Kidney capillary endothelial cell (primary cell): ENCODE measurements at places on chromosomes 1 and 21.

GRCh38 chr1:26848941-26849774, 13.8 kb upstream of the SFN start:
- no peak for DNase-seq

DNA sequence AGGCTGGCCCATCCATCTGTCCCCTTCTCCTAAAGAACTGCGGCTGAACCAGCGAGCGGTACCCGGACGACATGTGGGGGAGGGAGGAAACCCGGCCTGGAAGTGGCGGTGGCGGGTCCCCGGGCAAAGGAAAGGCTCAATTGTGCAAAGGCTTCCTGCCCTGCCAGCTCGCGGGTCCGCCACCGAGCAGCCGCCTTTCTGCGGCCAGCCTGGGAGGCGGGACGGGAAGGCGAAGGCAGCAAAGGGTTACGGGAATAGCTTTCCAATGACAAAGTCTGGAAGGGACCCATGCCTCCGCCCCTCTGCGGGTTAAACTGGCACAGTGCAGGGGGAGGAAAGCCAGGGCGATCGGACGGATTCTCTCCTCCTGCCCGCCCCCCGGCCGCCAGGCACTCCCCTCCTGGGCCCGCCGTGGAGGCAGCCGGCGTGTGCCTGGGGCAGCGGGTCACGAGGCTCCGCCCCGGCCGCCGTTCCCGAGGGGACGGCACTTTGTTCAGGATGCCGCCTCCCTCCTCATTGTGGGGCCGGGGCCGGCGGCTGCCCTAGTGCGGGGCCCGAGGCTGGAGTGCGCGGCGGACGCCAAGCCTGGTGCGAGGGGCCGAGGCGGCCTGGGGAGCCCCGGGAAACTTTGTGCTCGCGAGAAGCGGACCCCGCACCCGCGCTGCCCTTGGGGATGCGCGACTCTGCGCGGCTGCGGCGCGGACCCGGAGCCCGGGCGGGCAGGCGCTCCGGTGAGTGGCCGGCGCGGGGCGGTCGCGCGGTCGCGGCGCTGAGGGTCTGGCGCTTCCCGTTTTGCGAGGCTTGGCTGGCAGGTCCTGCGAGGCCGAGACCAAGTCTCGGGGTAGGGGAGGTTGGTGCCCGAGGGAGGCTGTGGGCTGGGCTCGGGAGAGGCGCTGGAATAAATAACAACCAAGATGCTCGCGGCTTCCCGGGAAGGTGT, at the start of gene NAV1:
NAV1 (plus strand) TSS at position 516 of the 940 bp plus-strand sequence. CDS start 83,758 bp downstream, outside the sequence.
- DNase-seq, result peak; percentile 92

DNA sequence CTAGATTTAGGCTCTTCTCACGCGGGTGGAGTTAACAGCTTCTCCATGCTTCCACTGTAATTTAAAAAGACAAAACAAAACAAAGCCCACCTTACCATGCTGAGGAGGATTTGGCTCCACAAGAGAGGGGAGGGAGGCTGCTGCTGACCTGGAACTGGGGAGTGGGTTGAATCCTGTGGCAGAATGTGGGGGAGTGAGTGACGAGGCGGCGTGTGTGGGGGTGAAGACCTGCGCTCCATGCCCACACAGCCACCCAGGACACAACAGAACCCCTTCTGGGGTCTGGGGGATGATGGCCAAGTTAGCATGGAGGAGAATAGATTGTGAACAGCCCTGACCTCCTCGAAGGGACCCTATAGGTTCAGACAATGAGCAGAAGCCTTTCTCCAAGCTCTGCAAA, 44.0 kb upstream of the LRRN2 start:
- DNase-seq, result no peak

GRCh38 chr1:65959896-65960567, 167.3 kb downstream of the PDE4B start:
- DNase-seq, result no peak

DNA sequence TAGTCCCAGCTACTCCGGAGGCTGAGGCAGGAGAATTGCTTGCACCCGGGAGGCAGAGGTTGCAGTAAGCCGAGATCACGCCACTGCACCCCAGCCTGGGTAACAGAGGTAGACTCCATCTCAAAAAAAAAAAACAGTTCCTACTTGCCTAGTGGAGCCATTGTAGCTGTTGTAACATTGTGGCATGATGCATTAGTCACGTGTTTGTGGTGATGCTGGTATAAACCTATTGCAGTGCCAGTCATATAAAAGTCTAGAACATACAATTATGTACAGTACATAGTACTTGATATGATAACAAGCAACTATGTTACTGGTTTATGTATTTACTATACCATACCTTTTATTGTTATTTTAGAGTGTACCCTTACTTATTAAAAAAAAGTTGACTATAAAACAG, 16.2 kb downstream of the KYAT3 start:
- no peak for DNase-seq

- DNase-seq, result no peak
Observed at GRCh38 chr21:37061926-37062592, 10.8 kb downstream of the PIGP start.

- no peak for DNase-seq
Observed at GRCh38 chr1:229298887-229299503, 28.1 kb downstream of the RAB4A start.

DNA sequence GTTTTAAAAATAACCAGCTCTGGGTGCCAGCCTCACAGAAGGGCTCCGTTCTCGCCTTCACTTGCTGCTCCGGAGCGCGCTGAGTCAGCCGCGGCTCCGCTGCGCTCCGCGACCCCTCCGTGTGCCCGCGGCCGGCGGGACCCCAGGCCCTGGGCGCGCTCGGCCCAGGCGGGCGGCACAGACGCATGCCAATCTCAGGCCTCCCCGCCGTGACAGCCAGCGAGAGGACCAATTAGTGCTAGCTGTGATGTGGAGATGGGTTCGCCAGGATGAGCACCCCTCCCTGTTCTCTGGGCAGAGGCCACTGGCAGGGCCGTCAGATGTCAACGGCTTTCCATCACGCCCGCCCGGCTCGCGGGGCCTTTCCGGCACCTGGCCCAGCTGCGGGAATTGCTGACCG, 293.8 kb downstream of the SPATA17 start:
- no peak for DNase-seq

DNA sequence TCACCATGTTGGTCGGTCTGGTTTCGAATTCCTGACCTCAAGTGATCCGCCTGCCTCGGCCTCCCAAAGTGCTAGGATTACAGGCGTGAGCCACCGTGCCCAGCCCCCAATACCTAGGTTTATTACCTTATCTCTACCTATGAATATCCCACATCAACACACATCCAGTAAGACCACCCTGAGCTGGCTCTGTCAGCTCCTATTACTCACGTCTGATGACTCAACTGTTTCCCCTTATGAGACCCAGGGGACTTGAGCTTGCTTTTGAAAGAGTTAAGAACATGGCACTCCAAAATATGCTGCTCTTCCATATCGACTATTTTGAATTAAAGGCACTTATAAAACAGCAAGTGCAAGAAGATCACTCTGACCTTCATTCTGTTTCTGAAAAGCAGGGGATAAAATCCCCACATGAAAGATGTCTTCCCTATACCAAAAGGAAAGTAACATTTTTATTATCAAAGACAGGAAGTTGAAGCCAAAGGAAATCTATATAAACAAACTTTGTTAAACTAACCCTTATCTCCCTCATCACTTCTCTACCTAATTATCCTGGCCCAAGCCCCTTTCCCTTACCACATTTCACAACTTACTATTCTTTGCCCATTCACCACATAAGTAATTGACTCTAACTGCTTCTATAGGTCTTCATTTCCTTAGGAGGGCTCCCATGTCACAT, 41.3 kb upstream of the OSBPL9 start:
- peak; percentile 64 for DNase-seq

DNA sequence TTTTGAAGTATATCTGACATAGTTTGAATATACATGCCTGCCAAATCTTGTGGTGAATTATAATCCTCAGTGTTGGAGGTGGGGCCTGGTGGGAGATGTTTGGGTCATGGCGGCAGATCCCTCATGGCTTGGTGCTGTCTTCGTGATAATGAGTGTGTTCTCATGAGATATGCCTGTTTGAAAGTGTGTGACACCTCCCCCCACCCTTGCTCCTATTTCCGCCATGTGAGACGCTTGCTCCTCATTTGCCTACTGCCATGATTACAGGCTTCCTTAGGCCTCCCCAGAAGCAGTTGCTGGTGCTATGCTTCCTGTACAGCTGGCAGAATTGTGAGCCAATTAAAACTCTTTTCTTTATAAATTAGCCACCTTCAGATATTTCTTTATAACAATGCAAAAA, 436.6 kb upstream of the BEND5 start:
- no peak for DNase-seq

DNA sequence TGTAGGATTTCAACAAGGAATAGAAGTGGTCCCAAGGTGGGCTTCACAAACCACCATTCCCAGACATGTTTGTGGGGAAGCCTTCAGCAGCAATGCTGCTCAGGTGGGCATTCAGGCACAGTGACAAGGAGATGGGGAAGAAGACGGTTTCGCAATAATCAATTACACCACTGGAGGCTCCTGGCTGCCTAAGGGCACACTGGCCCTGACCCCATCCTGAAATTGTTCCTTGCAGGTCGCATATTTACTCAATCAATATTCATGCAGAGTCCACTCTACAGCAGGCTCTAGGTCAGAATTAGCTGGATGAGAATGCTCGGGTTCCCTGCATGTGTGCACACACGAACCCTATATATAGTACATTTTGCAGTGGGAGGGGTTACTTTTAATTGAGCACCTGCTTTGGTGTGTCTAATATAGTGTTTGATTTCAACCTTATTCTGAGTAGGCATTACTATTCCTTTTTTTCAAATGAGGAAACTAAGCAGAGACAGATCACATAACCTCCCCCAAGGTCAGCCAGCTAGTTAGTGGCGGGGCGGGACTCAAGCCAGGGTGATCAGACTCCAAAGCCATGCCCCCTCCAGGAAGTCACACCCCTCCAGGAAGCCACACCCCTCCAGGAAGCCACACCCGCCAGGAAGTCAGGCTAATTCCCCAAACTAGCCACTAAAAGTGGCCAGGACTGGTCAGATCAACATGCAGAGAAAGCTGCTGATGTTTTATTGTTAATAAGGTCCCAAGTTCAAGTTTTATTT, 106.5 kb downstream of the HLCS start:
- DNase-seq, result peak; percentile 86

- DNase-seq, result no peak
Observed at GRCh38 chr1:178739285-178740045, 14.4 kb downstream of the RALGPS2 start.

- DNase-seq, result no peak
Observed at GRCh38 chr1:179297105-179297378, 3.4 kb downstream of the SOAT1 start.
